Urinary bladder (tissue), 4 donors: ENCODE measurements at places on chromosomes 13 and 19.

DNA sequence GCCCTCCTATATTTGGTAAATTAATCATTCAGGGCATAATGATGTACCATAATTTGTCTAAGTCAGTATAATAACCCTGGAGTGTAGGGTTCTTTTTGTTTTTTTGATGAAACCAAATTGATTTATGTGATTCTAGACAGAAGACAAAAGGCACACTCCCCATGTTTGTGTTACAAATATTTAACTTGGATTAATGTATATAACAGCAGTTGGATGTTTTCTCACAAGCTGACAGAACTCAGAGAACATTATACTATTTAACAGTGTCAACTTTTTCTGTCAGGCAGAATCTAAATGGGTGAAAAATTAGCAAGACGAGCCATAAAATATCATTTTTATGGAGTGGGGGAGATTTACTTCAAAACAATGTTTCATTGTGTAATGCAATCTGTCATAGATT lies 15.2 kb downstream of the CBY2 start:
- no peak for DNase-seq

- DNase-seq: no peak
Measured at GRCh38 chr19:31089681-31090080, 259.6 kb downstream of the TSHZ3 start.

DNA sequence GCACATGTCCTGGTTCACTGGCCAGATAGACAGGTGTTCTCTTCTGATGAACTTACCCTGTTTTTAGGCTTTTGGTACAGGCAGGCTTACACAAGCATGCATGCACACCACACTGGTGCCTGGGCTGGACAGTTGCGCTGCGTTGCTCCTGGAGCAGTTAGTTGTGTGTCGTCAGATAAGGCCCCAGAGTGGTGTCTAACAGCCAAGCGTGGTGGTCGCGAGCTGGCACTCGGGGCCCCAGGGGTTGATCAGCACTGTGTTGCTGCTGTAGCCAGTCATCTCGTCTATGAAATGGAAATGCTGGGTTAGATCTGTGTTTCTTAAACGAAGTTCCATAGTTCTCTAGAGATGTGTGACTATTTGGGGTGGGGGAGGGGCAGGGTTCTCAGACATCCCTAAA lies 24.6 kb upstream of the TEX29 start:
- no peak for DNase-seq

GRCh38 chr13:98910501-98910951 lies 67.3 kb downstream of the DOCK9 start:
- no peak for DNase-seq

GRCh38 chr13:29908416-29909080 lies 58.1 kb upstream of the UBL3 start:
- DNase-seq: no peak

DNA sequence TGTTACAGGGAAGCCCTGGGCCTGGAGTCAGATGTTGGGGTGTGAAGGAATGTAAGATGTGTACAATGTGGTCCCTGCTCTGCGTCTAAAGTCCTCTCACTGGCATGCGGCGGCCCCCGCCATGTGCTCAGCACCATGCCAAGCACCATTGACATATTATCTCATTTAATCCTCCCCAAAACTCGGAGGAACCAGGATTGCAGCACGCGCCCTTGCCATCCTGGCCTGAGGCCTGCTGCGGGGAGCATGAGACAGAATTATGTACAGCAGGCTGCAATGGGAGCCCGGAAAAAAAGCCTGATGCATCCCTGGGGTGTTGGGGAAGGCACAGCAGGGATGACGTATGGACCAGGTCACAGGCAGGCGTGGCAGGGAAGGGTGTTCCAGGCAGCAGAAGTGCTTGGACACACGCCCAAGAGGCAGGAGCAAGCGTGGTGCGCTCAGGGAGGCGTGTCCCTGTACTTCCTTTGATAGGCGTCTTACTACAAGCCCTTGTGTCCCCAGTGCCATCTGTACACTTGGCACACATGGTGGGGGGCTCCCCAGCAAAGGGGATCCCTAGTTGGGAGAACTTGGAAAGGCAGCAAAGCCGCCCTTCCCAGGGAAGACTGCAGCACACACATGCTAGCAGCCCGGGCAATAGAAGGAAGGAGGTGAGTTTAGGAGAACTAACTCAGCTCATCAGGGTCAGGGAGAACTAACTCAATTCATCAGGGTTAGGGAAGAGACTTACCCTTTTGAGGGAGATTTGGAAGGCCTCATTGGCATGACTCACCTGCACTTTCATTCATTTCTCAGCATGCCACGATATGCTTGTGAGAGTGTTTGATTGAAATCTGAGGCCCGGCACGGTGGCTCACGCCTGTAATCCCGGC lies 3.4 kb downstream of the EVI5L start:
- DNase-seq: no peak

GRCh38 chr19:29022165-29022564 lies 190.8 kb downstream of the UQCRFS1 start:
- DNase-seq: no peak

GRCh38 chr13:67023130-67023876 lies 206.8 kb downstream of the PCDH9 start:
- DNase-seq: no peak

DNA sequence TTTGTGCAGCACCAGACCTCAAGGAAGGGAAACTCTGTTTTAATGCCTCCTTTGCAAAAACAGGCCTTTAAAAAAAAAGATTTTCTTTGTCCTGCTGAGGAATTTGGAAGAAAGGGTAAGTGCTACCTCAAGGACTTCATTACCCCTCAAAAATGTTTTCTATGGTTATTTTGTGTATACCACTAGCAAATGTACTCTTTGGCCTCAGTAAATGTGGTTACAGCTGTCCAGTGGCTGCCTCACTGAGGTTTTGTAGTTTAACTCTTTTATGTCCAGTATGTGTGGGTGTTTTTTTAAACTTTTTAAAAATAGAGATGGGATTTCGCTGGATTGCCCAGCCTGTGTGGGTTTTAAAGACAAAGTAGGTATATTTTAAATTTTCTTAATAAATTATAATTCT lies 42.2 kb upstream of the TSC22D1 start:
- DNase-seq: no peak

DNA sequence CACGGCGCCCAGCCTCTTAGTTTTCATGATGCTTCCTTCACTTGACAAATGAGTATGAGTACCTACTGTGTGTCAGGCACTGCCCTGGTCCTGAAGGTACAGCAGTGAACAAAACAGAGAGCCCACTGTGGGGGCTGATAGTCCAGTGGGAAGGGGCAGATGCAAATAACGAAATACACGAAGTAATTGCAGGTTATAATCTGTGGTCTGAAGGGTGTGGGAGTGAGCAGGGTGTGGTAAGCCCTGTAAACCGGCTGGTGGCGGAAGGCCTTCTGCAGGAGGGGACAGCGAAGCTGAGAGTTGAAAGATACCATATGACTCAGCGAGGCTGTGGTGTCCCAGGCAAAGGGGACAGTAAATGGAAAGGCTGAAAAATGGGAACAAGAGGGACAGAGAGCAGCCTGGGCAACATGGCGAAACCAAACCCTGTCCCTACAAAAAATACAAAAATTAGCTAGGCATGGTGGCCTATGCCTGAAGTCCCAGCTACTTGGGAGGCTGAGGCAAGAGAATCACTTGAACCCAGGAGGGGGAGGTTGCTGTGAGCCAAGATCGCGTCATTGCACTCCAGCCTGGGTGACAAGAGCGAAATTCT lies 60.5 kb downstream of the MAP4K1 start:
- no peak for DNase-seq

- DNase-seq: no peak
Measured at GRCh38 chr13:111659842-111660241, 339.4 kb downstream of the TEX29 start.

DNA sequence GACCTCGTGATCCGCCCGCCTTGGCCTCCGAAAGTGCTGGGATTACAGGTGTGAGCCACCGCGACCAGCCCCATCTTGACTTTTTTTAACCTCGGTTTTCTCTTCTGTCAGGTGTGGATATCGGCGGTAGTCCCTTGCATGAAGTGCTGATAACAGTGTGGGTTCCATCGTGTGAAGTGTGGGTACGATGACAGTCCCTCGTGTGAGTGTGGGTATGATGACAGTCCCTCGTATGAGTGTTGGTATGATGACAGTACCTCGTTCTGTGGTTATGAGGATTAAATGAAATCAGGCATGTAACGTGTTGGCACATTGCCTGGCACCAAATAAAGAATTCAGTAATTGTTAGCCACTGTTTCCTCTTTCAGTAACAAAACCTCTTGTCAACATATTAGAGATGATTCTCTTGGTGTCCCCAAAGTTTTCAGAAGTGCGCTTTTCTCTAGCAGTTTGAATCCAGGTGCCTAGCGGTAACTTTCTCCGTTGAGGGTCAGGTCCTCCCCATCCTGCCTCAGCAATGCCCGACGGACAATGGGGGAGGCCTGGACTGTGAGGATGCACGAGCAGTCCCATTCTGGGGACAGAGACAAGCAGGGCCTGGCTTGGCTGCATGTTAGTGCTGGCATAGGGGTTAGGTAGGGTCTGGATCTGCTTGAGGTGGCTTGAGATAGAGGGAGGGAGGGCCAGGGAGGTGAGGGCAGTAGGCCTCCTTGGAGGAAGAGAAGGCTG lies 15.3 kb downstream of the GATAD2A start:
- no peak for DNase-seq

GRCh38 chr19:56097306-56097705 lies 23.8 kb downstream of the ZNF787 start:
- DNase-seq: no peak

DNA sequence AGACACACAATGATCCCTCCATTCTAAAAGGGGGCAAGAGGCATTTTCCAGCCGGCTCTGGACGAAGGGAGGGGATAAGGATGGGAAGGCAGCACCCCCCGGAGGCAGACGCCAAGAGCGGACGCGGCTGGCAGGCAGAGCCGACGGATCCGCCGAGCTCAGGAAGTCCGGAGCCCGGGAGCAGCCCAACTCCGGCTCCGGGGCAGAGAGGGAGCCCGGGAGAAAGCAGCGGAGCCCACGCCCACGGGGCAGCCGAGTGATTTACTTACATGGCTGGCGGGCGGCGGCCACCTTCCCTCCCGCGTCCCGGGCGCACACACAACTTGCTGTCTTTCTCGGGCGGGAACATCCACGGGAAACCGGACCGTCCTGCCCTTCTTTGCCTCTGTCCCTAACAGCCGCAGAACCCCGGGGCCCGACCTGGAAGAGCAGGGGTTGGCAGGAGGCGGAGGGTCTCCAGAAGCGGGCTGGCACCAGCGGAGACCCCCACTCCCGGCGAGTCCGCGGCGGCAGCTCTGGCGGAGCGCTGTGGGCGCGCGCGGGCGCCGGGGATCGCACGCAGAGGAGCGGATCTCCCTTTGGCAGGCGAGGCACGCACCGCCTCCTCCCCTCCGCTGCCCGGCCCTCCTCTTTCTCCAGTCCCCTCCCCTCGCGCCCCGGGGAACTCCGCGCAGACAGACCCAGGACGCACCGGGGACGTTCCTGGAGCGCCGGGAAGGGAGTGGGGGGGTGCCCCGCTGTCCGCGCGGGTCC lies at the start of gene LHFPL6:
Gene LHFPL6 (minus strand): TSS at position 580 of the 753 bp plus-strand sequence.
- peak; percentile 42 for DNase-seq

DNA sequence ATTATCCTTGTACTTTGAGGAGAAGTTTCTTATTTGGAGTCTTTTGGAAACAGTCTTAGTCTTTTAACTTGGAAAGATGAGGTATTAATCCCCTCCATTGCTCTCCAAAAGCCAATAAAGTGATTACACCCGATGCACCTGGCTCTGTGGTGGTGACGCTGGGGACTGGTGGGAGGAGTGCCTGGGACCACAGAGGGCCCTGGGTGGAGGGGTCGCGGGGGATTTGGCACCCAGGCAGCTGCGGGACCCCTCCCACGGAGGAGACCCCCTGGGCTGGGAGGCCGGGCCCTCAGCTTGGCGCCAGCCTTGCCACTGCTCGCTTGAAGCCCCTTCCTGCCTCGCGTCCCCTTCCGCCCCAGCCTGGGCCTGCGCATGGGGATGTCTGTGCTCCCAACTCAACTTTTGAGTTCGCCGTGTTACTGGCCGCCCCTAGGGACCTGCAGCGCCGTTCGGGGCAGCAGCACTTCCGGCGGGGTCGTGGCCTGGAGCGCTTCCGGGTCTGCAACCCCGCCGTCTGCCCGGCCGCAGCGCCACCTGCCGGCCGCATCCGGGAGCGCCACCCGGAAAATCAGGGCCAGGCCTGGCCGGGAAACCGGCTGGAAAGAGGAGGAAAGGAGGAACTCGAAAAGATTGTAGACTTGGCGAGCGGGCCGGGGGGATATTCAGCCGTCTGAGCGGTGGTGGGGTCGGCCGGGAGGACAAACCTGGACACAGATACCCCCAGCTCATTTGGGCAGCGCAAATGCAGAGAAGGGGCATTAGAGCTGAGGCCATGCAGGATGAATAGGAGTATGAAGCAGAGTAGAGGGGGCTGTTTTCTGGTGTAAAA lies 8.4 kb downstream of the PEAK3 start:
- no peak for DNase-seq

- no peak for DNase-seq
Measured at GRCh38 chr13:110539894-110540293, 21.6 kb downstream of the RAB20 start.

- no peak for DNase-seq
Measured at GRCh38 chr13:36509369-36509768, 77.1 kb downstream of the CCNA1 start.

DNA sequence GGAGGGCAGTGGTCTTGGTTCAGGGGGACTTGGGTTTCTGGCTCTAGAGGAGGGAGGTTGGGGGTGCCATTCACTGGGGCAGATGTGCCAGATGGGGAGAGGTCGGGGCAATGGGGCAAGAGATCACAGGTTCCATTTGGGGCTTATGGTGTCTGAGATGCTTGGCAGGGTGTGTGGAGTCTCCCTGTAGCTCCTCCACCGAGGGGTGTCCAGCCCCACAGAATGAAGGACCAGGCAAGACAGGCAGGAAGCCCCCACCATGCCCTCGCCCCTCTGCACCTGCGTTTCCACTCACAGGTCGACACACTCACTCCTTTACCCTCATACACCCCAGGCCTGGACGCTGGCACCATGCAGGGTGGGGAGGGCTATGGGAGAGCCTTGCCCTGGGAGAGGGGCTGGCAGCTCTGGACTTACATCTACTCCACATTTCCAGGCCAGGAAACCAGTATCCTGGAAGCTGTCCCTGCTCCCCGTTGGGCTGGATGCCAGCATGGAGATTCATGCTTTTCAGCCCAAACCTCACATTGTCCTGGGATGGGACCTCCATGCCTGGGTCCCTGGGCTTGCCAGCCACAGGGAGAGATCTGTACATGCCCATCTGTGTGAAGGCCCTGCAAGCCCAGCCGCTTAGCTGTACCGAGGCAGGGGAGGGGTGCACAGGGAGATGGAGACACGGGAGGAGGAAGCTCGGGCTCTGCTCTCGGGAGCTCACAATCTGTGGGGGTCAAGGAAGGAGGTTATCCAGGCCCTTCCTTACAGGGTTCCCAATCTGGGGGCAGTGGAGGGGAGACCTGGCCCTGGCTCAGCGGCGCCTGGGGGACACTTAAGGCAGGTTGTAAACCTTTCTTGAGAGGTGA lies 77.1 kb downstream of the CHST8 start:
- DNase-seq: no peak

DNA sequence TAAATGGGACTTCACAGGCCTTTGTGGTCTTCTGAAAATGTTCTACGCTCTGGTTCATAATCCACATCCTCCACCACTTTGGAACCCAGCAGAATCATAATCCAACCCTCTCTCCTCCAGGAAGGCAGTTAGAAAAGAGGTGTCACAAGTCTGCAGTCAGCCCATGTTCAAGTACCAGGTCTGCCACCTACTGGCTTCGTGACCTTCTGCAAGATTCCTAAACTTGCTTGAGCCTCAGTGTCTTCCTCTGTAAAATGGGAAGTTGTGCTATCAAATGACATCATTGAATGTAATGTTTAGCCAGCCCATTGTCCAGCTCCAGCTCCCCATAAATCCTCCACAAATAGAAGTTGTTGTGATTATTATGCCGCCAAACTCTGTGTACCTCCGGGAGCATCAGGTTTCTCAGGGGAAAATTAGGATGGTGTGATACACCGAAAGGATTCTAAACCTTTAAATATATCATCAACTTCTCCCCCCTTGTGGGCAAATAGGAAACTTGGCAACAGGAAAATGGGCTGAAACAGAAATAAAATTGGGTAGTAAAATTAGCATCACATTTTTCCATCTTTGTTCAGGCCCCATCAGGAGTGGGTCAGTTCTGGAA lies 109.7 kb downstream of the NUFIP1 start:
- DNase-seq: no peak
